ENCODE measurements at places on chromosomes 13 and 19.
A peak's percentile ranks its signal among the peaks of the same experiment; 100 is the strongest.

GRCh38 chr19:18252370-18252717, 21.9 kb downstream of the IQCN start:
- DNase-seq = no peak

- peak; percentile 23 for DNase-seq
Observed at GRCh38 chr19:36973021-36973843, 57.1 kb downstream of the ZNF568 start.

DNA sequence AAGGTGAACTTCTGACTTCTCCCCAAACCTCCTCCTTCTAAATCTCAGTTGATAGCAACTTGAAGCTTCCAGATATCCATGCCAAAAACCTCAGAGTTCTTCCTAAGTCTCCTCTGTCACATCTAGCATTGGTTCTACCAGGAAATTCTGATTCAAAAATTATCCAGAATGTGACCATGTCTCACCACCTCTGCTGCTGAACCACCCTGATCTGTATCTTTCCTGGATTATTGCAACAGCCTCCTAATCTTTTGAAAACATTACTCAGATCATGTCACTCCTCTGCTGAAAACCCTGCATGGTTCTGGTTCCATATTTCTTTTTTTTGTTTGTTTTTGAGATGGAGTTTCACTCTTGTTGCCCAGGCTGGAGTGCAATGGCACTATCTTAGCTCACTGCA, 78.7 kb upstream of the TNFSF11 start:
- no peak for DNase-seq

DNA sequence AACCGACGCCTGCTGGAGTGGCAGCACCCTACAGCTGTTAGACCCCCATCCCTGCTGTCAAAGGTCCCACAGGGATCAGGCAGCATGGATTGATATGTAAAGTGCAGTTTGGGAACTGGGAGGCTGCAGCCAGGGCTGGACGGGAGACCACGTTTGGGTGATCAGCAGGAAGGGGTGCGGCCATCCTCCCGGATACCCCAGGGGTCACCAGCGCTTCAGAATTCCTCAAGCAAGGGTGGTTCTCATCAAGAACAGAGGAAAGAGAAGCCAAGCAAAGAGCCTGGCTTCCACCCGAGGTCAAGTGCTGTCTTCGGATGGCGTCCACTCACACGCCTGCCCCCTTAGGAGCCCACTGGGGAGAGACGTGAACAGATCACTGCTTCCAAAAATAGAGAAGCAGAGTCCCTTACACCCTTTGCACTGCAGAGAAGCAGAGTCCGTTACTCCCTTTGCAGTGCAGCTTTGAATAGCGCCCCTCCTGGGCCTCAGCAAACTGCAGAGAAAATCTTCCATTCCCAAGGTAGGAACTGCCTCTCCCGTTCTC, 35.5 kb downstream of the DHRS12 start:
- no peak for DNase-seq

DNA sequence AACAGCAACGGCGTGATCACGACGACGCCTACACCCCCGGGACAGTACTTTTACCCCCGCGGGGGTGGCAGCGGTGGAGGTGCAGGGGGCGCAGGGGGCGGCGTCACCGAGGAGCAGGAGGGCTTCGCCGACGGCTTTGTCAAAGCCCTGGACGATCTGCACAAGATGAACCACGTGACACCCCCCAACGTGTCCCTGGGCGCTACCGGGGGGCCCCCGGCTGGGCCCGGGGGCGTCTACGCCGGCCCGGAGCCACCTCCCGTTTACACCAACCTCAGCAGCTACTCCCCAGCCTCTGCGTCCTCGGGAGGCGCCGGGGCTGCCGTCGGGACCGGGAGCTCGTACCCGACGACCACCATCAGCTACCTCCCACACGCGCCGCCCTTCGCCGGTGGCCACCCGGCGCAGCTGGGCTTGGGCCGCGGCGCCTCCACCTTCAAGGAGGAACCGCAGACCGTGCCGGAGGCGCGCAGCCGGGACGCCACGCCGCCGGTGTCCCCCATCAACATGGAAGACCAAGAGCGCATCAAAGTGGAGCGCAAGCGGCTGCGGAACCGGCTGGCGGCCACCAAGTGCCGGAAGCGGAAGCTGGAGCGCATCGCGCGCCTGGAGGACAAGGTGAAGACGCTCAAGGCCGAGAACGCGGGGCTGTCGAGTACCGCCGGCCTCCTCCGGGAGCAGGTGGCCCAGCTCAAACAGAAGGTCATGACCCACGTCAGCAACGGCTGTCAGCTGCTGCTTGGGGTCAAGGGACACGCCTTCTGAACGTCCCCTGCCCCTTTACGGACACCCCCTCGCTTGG, 966 bp downstream of the JUNB start:
- DNase-seq = no peak

- DNase-seq = no peak
Observed at GRCh38 chr13:78190296-78190695, 271.7 kb upstream of the EDNRB start.

DNA sequence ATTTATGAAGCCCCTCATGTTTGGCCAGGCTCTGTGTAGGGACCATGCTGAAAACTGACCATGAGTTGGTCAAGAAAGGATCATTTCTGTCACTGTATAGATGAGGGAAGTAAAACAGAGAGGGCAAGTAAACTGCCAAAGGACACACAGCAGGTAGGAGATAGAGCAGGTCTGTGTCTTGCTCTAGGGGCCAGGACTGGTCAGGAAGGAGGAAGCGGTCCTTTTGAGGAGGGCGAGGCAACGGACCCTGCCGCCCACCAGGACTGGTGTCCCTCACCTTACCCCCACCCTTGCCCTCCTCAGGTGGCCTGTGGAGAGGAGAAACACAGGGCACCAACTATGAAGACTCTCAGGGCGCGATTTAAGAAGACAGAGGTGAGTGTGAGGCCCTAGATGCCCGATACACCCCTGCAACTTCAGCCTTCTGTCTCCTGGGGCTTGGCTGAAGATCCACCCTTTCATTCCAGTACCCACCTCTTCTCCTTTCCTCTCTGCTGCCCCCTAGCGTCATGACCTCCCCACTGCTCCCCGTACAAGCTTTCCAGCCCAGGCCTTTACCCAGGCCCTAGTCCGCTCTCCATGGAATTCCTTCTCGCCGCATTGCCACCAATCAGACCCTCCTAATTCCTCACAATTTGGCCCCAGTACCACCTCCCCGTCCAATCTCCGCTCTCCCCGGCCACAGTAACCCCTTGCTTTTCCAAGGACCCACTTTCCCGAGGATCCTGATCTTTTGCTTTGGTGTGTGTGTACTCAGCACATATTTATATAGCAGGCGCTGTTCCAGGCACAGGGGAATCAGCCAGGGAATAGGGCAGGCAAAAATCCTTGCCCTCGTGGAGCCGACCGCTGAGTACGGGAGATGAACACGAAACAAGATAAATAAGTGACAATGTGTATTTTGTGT, 3.9 kb downstream of the ANKRD24 start:
- peak; percentile 23 for DNase-seq

- DNase-seq = peak; percentile 33
Observed at GRCh38 chr19:56076498-56076897, 44.6 kb downstream of the ZNF787 start.

GRCh38 chr19:58059003-58059670, at the start of gene ZNF135:
Gene ZNF135 (plus strand): TSS chr19:58059282. CDS start chr19:58060003, 721 bp downstream.
- DNase-seq = peak; percentile 15

GRCh38 chr13:112793545-112794445, 104.0 kb downstream of the ATP11A start:
- no peak for DNase-seq

- no peak for DNase-seq
Observed at GRCh38 chr13:35617420-35617819, 140.9 kb upstream of the MAB21L1 start.

GRCh38 chr19:12092956-12093355, 28.4 kb downstream of the ZNF844 start:
- DNase-seq = no peak

DNA sequence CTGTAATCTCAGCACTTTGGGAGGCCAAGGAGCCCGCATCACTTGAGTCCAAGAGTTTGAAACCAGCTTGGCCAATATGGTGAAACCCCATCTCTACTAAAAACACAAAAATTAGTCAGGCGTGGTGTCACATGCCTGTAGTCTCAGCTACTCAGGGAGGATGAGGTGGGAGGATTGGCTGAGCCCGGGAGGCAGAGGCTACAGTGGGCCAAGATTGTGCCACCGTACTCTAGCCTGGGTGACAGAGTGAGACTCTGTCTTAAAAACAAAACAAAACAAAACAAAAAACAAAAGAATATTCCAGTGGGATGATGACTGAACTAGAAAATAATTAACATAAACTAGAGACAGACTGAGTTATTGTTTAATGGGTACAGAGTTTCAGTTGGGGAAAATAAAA, 81.7 kb upstream of the ABCC4 start:
- DNase-seq = no peak

DNA sequence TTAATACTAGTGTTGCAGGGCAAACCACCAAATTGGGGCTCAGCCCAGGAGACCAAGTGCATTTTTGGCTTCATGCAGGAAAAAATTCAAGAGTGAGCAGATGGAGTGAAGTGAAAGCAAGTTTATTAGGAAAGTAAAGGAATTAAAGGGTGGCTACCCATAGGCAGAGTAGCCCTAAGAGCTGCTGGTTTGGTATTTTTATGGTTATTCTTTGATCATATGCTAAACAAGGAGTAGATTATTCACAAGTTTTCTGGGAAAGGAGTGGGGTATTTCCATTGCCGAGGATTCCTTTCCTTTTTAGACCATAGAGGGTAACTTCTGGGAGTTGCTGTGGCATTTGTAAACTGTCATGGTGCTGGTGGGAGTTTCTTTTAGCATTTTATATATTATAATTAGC, 459.0 kb downstream of the KLF5 start:
- no peak for DNase-seq
